ENCODE measurements at places on chromosomes 6 and 20.

DNA sequence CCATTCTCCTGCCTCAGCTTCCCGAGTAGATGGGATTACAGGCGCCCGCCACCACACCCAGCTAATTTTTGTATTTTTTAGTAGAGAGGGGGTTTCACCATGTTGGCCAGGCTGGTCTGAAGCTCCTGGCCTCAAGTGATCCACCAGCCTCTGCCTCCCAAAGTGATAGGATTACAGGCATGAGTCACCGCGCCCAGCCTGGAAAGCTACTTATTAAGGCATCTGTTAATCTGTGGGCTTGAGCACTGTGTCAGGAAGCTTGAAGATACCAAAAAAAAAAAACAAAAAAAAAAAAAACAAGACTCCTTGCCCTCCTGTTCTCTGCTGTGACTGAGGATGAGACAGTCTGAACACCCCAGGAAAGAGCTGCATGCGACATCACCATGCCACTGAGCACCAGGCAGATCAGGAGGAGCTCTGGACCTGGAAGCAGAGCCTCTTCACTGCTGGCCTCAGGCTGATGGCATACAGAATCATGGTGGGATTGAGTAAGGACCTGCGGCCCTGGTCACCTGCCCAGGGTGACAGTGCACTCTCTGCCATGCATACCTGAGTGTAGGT lies 166.5 kb upstream of the SNX9 start:
- DNase-seq = no peak

DNA sequence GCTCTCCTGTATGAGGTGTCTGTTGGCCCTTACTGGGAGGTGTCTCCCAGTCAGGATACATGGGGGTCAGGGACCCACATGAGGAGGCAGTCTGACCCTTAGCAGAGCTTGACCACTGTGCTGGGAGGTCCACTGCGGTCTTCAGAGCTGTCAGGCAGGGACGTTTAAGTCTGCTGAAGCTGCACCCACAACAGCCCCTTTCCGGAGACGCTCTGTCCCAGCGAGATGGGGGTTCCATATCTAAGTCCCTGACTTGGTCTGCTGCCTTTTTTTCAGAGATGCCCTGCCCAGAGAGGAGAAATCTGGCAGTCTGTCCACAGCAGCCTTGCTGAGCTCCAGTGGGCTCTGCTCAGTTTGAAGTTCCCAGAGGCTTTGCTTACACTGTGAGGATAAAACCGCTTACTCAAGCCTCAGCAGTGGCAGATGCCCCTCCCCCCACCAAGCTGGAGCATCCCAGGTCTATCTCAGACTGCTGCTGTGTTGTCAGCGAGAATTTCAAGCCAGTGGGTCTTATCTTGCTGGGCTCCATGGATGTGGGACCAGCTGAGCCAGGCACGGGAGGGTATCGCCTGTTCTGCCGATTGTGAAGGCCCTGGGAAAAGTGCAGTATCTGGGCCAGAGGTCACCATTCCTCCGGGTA lies 36.3 kb upstream of the IBTK start:
- DNase-seq = no peak

DNA sequence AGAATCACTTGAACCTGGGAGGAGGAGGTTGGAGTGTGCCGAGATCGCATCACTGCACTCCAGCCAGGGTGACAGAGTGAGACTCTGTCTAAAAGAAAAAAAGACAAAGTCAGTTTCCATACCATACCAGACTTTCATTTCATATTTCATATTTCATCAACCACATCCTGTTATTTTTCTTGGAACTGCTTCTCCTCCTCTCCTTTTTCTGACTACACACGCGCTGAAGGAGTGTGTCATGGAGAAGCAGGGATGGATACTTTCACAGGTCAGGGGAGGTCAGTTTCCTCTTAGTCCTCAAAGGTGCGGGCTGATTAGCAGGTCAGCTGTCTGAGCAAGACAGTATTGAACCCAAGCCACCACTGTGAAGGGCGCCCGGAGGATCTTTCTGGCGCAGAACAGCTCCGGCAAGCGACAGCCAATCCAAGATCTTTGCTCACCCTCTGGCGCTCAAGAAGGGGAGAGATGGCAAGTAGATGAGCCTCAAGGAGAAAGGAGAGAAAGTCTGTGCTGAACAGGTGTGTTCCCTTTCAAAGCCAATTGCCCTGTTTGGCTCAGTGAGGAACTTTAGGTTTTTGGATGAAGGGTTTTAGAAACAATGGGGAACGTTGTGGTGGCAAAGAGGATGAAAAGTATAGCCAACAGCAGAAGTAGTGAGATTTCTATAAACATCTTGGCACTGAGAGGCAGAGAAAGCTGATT lies 18.9 kb upstream of the SYNJ2 start:
- DNase-seq = no peak

- no peak for DNase-seq
These were observed 58.0 kb upstream of the OLIG3 start for GRCh38 chr6:137552146-137552545.

DNA sequence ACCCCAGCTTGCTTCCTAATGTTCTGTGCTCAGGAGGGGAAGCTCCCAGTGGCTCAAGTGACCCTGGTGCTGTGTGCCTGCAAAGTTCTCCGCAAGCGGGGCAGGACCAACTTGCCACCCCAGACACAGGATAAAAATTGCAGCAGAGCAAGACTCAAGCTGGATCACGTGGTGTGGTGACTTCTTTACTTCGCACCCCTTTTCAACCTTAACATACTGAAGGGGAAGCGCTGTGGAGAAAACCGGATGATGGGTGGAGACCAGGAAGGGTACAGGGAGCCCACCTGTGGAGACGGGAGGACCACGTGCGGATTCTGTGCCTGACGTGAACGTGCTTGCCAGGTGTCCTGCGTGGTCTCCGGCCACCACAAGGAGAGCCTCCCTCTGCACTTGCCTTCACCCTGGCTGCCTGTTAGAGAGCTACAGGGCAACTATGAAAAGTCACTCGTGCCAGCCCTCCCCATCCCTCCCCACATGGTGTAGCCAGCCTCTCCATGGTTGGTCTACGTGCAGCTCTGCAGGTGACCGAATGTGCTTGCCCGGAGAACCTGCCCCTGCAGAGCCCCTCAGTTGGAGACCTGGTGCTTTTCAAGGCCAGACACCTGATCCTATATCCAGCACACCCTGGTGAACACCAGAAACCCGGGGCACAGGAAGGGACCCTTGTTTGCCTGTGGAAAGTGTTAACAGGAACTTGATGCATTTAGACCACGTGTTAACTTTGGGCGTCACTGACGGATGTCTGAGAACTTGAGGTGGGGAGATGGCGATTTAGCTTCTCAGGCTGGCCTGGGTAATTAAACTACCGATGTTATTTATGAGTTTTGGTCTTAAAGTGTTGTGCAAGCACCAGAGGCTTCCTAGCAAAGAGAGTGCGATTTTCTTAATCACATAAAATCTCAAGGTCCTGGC lies 23.9 kb upstream of the DACT2 start:
- no peak for DNase-seq

DNA sequence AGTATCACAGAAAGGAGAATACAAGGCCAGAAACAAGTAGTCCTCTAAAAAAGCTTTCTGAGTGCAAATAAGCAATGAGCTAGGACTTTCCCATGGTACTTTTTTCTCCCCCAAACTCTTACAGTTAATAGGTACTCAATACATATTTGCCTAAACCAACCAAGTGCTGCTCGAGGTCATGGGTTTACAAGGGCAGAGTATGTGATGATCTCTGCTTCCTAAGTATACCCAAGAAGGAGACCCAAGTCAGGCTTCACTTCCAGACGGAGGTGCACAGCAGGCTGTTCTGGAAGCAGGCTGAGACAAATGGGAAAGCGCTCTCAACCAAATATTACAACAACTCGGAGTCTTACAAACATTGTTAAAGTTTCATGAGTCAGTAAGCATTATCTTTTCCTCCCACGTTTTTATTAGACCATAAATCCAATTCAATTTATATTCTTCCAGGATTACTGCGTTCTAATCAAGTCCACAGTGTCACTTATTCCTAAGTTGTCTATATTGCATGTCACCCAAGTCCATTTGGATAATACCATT lies 8.1 kb downstream of the FYN start:
- DNase-seq = no peak

GRCh38 chr6:169791721-169792131 lies 40.3 kb downstream of the ERMARD start:
- no peak for DNase-seq

- peak; percentile 64 for DNase-seq
These were observed 17.0 kb downstream of the UQCC2 start for GRCh38 chr6:33694401-33694931.

- DNase-seq = no peak
These were observed 49.4 kb downstream of the IYD start for GRCh38 chr6:150417899-150418826.

- DNase-seq = no peak
These were observed 9.4 kb downstream of the ABCC10 start for GRCh38 chr6:43436577-43437282.

DNA sequence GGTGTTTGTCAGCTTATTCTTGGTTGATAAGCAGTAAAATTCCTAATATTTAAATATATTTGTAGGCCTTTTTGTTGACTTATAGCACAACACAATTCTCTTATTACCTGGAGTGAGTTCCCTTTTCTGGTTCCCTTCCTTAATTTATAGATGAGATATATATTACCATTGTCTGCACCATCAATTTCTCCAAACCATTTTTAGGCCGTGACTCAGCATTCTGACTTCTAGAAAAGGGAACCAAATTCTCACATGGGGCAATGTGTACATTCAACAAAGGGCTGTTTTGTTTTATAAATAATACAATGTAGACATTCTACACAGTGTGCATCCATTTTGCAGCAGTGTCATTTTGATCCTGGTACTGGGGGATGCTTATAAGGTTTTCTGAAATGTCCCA lies 52.8 kb downstream of the NCOA7 start:
- DNase-seq = no peak

DNA sequence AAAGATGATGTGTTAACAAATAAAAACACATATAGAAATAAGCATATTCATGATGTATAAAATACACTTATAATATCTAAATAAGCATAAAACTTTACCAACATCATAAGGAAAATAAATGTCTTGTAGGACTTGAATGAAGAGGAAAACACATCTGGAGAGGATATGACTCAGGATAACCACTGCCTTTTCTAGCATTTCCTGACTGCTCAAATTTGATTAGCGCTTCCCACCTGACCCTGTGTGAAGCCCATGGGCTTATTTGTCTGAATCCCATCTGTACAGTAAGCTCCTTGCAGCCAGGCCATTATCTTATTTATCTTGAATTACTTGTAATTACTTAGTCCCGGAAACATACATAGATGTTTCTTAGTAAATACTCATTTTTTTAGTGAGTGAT lies 608.6 kb downstream of the COL12A1 start:
- DNase-seq = no peak

GRCh38 chr6:121619013-121619412 lies 183.6 kb downstream of the GJA1 start:
- no peak for DNase-seq

DNA sequence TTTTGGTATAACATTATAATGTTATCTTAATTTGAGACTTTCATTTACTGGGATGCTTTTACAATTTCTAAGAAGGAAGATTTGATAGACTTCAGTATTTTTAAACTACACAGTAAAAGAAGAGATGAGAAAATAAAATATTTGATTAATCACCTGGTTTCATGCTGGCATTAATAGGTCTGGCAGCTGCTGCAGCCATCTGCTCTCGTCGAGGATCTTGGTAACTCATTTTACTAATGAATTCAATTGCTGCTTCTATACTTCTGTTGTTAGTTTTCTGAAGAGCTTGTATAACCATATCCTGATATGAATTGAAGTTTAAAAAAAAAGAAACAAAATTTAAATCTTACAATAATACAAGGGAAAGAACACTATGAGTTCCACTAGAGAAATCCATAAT lies 23.0 kb downstream of the LATS1 start:
- no peak for DNase-seq

- peak; percentile 4 for DNase-seq
These were observed 196.1 kb downstream of the DLL1 start for GRCh38 chr6:170094686-170095272.

DNA sequence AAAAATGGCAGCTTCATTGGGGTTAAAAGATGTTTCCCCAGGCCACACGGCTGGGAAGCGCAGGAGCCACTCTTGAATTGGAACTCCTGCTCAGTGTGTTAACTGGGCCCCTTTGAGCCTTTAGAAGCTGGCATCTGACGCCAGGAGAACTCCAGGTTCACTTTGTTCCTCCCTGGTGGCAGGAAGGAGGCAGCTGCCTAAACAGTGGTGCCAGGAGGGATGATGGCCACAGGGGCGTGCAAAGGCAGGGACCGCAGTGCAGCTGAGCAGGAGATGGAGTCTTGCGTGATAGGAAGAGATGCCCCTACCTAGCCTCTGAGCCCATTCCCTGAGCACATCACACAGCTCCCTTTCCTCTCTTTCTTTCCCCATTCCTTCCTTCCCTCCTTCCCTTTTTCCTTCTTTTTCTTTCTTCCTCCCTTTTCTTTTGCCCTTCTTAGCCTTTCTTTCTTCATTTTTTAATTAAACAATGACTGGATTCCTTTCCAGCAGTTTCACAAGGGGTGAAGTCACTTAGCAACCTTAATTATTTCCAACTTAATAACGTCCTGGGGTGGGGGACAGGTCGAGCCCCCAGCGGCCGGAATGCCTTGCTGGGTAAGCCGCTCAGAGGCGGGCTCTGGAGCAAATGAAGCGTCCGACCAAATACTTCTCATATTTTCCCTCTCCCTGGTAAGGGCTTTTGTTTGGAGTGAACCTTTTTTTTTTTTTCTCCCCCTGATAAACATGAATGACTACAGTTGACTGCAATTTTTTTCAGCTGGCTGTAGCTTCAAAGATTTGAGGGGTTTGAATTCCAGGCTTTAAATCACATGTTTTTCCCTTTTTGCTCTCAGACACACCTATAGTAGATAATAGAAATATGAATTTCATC lies 20.8 kb upstream of the BMP7 start:
- DNase-seq = no peak

GRCh38 chr6:85137865-85138264 lies 312.0 kb upstream of the NT5E start:
- no peak for DNase-seq

GRCh38 chr6:31497531-31498476 lies at the start of gene MICB:
TSS of gene MICB (plus strand) at chr6:31498145. CDS start at chr6:31498194, 49 bp downstream.
- DNase-seq = peak; percentile 84

- DNase-seq = no peak
These were observed 21.2 kb upstream of the ASF1A start for GRCh38 chr6:118872726-118873125.

GRCh38 chr20:4633780-4634179 lies 87.9 kb upstream of the PRND start:
- DNase-seq = no peak

DNA sequence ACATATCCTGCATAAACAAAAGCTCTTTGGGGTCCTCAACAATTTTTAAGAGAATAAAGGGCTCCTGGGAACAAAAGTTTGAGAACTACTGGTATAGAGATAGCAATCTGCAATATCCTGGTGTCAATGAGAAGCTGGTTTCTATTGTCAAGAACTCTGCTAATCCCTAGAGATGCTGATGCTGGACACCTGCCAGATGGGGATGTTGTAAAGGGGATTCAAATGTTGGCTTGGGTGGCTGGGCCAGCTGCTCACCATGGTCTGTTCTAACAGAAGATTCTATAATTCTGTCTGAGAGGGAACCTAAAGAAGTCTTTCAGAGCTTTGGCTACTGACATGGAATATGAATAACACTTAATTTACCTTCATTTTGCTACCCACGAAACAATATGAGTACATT lies 137.8 kb downstream of the BTBD9 start:
- no peak for DNase-seq

GRCh38 chr6:19356692-19357091 lies 480.5 kb upstream of the ID4 start:
- no peak for DNase-seq
